Breast epithelium (tissue), 4 donors: ENCODE measurements at places on chromosomes 11 and 22.

- no peak for DNase-seq
These were observed 106.7 kb upstream of the ASPHD2 start for GRCh38 chr22:26322179-26322905.

DNA sequence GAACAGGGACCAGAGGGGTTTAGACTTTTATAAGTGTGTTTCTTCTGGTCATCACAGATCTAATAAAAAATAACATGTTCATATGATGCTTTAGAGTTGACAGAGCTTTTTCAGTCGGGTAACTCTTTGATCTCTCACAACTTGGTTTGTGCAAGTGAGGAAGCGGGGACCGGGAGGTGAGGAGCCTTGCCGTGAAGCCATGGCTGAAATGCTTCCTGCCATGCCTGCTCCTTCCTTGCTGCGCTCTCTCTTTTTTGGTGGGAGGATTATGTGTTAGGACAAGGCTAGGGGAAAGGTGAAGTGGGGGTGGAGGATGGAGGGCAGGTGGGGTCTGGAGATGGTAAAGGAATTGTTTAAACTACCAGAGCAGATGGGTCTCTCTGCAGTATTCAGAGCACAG, 23.8 kb downstream of the TEAD1 start:
- no peak for DNase-seq

DNA sequence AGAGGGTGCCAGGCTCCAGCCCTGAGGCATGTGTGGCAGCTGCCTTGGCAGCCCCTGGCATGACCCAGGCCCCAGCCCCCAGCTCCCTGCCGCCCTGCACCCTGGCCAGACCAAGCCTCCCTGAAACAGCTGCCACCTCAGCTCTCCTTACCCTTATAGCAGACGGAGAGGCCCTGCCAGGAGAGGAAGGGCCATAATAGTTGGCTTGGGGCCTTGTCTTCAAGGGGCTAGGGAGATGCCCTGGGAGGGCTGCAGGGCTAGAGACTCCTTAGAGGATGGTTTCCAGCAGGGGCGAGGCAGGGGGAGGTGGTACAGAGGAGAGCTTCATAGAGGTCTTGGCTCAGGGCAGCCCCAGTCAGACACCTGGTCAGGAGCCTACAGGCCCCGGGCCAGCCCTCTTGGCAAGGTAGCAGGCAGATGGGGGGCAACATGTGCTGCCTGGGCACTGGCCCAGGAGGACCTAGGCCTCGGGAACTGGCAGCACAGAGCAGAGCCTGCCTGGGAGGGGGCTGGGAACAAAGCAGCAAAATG, 13.0 kb downstream of the SMTN start:
- DNase-seq = no peak

DNA sequence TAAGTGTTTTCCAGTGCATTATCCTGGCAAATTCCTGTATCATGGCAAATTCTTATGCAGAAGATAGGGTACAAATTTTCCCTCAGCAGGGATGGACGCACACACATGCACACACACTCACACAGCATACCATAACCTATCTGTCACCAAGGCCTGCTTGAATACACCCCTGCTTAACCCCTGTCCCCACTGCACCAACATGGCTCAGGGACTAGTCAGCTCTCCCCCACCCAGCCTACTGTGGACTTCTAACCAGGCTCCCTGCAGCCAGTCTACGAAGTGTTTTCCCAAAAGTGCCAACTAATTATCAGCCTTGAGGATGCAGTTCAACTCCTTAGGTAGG, 63.1 kb downstream of the RAB30 start:
- DNase-seq = no peak

GRCh38 chr11:81725701-81726100, 1008.0 kb downstream of the FAM181B start:
- no peak for DNase-seq

- no peak for DNase-seq
These were observed 517.3 kb downstream of the BRD1 start for GRCh38 chr22:49310354-49310753.

DNA sequence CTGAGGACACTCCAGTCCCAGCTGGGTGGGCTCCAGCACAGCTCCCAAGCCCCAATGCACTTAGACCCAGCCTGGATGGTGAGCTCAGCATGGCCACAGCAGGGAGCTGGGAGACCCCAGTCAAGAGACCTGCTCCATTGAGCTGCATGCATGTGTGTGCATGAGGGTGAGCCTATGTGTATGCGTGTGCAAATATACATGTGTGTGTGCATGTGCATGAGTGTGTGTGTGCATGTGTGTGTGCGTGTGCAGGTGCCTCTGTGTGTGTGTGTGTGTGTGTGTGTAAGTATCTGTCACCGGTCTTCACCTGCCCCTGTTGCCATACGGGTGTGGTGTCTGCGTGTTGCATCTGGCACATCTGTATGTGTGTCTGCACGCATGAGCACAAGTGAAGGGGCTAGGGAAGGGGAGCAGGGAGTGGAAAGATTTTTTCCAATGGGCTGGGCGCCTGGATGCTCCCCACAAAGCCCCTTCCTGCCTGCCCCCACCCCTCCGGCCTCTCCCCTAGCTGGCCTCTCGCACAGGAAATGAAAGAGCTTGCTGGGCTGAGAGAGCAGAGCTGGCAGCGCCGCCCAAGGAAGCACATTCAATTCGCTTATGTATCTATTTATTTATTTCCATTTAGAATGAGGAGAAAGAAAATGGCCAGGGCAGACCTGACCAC, 4.1 kb downstream of the TSPAN32 start:
- no peak for DNase-seq

DNA sequence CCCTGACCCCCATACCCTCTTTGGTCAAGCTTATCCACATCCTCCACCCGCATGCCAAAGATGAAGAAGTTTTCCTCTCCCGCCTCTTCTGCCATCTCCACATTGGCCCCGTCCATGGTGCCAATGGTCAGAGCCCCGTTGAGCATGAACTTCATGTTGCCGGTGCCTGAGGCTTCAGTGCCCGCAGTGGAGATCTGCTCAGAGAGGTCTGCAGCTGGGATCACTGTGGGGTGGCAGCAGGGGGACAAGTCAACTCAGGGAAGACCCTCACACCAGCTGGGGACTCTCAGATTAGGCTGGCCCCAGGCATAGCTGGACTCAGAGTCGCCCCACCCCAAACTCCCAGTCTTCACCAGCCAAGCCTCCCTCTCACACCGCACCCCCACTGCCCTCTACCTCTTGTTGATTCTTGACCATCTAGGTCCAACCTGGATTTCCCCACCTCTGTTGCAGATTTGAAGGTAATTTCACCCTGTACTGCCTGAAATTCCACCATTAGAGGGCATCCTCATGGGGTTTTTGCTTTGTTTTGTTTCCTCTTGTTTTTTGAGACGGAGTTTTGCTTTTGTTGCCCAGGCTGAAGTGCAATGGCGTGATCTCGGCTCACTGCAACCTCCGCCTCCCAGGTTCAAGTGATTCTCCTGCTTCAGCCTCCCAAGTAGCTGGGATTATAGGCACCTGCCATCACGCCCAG, 6.6 kb upstream of the RASGRP2 start:
- DNase-seq = no peak

GRCh38 chr11:106495046-106495445, 417.6 kb downstream of the AASDHPPT start:
- no peak for DNase-seq

GRCh38 chr11:91922846-91923245, 301.8 kb upstream of the FAT3 start:
- DNase-seq = no peak

GRCh38 chr11:35335226-35335625, 84.1 kb downstream of the SLC1A2 start:
- DNase-seq = no peak

DNA sequence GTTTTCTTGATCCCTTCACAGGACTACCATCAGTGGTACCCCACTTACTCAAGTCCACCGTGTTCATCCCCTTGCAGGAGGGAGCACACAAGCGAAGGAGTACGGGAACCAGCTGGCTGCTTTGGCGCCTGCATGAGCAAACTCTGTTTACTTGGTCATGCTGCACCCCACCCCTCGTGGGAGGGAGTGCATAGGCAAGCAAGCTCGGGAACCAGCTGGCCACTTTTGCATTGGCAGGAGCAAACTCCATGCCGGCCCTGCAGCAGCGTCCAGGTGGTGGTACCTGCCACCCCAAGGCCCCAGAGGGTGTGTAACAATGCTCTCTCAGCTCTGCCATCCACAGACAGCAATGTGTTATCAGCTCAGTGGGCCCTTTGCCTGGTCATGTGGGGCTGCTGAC, 737.8 kb downstream of the FAM181B start:
- DNase-seq = no peak

DNA sequence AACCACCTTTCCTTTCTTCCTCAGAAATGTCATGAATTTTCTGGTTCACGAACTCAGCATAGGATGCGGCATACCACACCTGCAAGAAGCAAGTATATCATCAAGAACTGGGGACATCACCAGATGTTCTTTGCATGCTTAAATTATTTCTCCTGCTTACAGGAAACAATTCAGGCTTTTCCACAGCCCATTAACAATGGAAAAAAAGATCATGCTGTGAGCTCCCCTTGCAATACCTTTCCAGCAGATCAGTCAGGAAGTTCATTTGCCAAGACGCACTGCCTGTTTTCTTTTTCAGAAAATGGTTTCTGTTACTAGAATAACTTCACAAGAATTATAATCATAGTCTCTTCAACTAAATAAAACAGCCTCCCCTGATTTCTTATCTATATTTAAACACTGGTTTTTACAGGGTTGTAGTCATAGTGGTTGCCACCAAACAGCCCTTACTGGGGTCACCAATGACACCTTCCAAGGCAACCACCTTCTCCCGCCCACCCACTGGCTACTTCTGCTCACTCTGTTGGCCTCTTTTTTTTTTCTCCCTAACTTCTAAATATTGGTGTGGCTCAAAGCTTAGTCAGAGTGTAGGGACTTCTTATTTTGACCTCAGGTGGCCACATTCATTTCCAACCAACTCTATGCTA, 42.3 kb upstream of the NFRKB start:
- no peak for DNase-seq

DNA sequence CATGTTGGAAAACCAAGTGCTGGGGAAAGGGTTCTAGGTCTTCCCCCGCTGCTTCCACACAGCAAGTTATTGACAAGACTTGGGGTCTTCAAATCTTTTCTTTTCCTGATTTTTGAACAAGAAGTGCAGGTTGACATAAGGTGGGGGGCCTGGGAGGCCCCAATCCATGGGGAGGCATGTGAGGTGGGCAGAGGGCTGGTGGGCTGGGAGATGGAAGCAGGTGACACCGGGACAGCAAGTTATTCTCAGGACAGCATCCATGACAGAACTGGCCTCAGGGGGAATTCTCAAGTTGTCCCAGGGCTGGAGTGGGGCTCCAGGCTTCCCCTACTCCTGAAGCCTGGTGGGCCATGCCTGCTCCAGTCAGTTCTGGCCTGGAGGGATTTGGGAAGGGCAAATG, 5.5 kb downstream of the FGF19 start:
- DNase-seq = no peak

DNA sequence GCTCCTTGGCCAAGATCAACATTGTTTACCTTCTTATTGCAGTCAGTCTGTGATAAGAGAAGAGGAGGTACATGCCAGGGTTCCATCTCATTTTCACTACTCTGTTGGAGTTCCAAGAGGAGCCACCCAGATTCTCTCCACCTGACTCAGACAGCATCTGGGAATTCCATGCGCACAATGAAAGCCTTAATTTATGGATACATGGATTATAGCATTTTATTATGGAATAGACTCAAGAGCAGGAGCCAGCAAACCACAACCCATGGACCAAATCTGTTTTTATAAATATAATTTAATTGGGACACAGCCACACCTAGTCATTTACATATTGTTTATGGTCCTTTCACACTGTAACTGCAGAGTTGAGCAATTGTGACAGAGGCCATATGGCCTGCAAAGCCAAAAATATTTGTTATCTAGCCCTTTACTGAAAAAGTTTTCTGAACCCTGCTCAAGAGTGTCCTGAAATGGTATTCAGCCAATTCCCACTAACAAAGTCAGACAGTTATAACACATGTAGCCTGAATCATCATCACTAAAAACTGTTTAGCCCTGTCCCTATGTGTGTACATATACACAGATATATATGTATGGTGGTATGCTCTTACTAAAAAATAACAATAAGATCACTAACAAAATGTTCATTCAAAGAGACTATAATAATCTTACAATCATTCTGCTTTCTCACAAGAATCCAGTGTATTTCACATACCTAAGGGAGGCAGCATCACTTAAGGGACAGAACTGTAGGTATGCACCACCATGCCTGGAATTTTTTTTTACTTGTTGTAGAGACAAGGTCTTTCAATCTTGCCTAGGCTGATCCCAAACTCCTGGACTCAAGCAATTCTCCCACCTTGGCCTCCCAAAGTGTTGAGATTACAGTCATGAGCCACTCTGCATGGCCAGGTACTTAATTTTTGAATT, 104.5 kb upstream of the TEAD1 start:
- DNase-seq = no peak

GRCh38 chr11:69285766-69286165, 8.2 kb upstream of the MYEOV start:
- no peak for DNase-seq

DNA sequence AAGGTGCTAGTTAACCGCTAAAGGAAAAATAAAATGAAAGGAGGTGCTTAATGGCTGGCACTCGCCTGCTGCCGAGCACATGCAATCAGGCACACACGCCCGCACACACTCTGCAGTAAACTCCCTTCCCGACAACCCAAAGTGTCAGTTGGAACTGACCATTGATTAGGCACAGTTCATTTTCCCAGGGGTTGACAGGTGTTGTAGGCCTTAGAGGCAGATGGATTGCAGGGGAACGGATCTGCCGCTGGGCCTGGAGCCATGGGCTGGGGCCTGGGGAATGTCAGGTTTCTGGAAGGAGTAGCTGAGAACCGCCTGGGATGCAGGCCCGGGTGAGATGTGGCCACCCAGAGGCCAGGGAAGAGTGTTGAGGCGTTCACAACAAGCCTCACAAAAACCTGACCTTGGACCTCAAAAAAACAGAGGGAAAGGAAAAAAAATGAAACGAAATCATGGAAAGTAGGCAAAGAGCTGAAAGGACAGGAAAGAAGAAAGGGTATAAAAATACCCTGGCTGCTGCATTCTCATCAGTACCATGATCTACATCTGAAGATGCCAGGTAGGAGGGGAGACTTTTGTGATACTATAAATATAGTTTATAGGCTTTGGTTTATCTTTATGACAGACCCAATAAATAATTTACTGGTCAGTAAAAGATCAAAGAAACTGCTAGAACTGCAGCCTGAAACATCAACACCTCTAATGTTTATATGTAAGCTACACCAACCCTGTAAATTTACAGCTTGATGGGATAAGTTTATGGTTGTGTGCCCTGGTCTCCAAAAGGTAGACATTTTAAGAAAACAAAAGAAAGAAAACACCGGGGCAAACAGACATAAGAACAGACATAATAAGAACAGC, 313.4 kb downstream of the BUD13 start:
- no peak for DNase-seq

- DNase-seq = no peak
These were observed 1.6 kb downstream of the HRAS start for GRCh38 chr11:533586-534395.

GRCh38 chr11:74371269-74372052, 26.8 kb downstream of the PGM2L1 start:
- DNase-seq = no peak

GRCh38 chr11:87600938-87601337, 563.2 kb downstream of the TMEM135 start:
- no peak for DNase-seq
